ENCODE measurements at places on chromosomes 4 and X.

DNA sequence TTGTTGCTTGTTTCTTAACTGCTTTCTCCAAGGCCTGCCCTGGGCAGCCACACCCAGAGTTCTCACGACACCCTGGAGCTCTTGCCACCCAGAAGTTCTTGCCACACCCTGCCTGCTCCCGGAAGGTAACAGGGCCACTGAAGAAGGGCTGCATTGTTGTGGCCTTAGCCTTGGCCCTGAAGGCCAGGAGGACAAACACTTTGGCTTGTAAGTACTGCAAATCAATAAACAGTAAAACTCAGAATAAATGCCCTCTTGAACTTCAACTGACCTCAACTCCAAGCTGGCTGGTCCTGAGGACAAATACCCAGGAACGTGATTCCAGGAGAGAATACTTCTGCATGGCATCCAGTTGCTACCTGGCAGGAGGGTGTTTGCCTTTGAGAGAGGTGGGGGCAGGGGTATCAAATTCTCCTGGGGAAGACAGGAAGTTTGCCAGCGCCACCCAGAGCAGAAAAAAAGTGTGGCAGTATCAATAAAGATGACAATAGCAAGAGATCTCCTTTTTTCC, 54.1 kb downstream of the TLR10 start:
- no peak for DNase-seq

- no peak for DNase-seq
Observed at GRCh38 chrX:39750256-39750790, 347.4 kb downstream of the BCOR start.

DNA sequence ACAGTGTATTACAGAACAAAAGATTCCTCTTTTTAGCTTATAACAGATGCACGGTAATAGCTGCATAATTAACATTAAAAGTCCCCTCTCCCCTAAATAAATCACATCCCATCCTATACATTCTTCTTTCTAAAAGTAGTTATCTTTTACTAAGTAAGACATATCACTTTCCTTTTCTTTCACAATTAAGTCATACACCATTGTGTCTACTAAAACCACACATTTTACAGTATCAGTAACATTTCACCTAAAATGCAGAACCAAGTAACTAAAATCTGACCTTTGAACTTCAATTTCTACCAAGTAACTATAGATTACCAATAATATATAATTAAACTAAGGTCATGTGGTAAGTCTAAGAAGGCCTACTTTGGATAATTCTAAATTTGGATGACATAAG, 14.2 kb downstream of the DHX15 start:
- no peak for DNase-seq

DNA sequence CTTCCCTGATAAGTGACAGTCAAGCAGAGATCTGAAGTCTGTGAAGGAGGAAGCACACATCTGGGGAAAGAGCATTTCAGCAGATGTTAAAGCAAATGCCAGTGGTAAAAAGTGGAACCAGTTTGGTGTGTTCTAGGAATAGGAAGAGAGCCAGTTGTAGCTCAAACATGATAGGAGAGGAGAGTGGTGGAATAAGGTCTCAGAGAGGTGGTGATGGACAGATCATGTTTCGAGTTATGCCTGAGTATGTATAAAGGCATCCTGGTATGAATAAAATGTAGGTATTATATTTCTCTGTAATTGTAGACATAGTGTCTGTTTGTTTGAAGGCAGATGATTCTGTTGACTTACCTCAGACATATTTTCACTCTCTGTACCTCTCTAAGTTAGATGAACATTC, 89.1 kb downstream of the LARP7 start:
- no peak for DNase-seq

DNA sequence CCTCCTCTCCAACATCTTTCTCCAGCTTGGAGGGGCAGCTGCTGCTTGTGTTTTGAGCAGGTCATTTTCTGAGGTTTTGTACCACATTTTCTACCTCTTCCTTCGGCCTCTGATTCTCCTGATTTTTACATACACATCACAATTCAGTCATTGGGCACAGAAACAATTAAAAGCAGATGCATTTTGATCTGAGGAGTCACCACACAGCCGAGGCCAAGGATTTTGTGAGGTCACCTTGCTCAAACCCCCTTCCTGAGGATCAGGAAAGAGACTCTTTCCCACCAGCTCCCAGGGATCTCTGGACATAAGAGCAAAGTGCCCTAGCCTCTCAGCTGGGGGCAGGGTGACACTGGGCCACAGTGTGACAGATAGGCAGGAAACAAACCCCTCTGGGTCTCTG, 5.4 kb upstream of the FATE1 start:
- no peak for DNase-seq

- no peak for DNase-seq
Observed at GRCh38 chrX:24954732-24955131, 61.0 kb downstream of the ARX start.

DNA sequence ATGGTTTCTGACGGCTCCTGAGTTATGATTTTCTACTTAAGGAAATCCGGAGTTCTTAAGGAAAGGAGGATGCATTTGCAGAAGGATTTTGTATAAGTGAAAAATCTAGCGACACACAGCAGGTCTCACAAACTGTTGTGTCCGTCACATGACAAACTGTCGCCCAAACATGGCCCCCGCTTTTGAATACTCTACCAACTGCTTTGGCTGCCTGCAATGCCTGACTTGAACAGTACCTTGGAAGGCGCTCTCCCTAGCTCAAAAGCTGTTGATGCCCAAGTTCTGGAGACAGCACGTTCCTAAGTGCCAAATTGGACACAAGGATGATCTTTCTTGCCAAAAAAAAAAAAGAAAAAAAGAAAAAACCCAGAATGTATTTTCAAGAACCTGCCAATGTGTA, 103.2 kb downstream of the ENPP6 start:
- no peak for DNase-seq

- DNase-seq = no peak
Observed at GRCh38 chr4:86089781-86090323, 270.0 kb downstream of the MAPK10 start.

DNA sequence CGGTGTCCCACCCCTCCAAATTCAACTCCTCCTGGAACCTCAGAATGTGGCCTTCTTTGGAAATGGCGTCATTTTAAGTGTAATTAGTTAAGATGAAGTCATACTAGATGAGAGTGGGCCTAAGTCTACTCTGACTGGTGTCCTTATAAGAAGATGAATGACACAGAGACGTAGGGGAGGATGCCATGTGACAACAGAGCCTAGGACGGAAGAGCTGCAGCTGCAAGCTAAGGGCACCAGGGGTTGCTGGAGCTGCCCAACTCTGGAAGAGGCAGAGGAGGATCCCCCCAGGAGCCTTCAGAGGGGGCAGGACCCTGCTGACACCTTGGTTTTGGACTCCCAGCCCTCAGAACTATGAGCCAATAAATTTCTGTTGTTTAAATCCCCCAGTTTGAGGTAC, 115.1 kb downstream of the STK32B start:
- DNase-seq = peak; percentile 6

GRCh38 chr4:59518005-59518823, 1681.9 kb upstream of the ADGRL3 start:
- no peak for DNase-seq

- peak; percentile 77 for DNase-seq
Observed at GRCh38 chrX:23383411-23383810, 48.8 kb downstream of the PTCHD1 start.

DNA sequence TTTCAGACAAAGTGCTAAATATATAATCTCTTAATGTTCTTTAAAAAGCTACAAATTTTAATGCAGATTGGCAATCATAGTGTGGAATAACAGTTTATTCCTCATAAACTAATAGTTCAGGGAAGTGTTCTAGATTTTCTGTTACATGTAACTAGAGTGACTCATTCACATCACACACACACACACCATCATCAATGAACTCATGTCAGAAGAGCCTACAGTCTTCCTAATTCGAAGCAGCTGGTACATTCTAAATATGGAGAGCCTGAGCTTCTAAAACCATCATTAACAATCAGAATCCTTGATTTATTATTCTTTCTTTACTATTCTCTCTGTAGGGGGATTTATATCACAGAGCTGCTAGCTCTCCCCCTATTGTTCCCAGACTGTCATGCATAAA, 49.6 kb downstream of the DKK2 start:
- DNase-seq = peak; percentile 39

DNA sequence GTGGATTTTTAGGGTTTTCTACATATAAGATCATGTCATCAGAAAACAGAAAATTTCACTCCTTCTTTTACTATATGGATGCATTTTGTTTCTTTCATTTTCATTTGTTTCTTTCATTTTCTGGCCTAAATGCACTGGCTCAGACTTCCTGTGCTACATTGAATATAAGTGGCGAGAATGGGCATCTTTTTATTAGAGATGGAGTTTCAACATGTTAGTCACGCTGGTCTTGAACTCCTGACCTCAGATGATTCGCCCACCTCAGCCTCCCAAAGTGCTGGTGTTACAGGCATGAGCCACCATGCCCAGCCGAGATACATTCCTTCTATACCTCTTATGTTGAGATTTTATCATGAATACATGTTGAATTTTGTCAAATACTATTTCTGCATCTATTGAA, 61.8 kb downstream of the BRWD3 start:
- DNase-seq = no peak
